Mucosa of gallbladder (tissue), 1 donor: ENCODE measurements at places on chromosomes 1 and 21. TPM values are rescaled to one million over a fixed set of nuclear protein-coding genes. Genes with fewer than 3 reads are reported as not detected.

DNA sequence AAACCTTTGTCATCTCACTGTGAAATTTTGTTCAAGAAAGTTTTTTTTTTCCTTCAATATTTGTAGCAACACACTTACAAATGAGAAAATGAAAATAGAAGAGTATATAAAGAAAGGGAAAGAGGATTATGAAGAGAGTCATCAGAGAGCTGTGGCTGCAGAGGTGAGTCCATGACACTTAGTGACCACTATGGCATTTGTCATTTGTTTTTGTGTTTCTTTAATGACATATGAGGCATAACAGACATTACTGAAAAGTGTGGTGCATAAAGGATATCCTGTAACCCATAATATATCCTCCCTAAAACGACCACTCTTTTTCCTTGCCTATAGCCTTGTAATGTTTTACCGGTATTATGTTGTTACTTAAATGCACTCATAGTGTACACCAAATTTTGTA, 80.2 kb downstream of the VPS26C start:
- no peak for DNase-seq

- peak; percentile 27 for DNase-seq
Measured at GRCh38 chr1:202662081-202662480, 48.2 kb downstream of the SYT2 start.

DNA sequence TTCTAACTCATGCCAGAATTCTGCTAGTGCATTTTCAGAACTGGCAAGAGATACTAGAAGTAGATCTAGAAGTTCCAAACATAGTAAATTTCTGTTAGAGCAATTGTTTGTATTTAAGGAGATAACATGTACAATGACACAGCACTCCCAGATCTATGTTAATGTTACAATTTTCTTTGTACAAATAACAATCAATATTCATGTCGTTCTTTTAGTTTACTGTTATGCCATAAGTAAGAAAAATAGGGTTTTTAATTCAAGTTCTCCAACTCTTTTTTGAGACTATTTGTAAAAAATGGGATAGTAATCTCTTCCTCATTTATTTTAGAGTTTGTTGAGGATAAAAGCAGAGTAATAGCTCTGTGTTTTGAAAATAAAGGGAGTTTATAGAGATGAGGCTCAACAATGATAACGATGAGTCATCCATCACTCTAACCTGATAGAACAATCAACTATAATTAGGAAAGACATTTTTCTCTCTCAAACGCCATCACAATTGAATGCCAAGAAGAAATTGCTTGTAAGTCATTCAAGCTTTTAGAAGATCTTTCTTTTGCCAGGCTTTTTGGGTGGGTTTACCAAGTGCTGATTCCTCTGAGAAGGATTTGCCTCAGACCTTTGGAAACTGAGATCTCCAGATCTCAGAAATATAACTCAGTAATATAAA, 638 bp downstream of the CD84 start:
- DNase-seq: no peak

Gene CD2
- total RNA-seq: 12.5 TPM

GRCh38 chr1:190102757-190103326, 374.8 kb downstream of the BRINP3 start:
- no peak for DNase-seq
